D341Med (cell line): ENCODE measurements at places on chromosomes 2 and 18.
A peak's percentile ranks its signal among the peaks of the same experiment; 100 is the strongest.

DNA sequence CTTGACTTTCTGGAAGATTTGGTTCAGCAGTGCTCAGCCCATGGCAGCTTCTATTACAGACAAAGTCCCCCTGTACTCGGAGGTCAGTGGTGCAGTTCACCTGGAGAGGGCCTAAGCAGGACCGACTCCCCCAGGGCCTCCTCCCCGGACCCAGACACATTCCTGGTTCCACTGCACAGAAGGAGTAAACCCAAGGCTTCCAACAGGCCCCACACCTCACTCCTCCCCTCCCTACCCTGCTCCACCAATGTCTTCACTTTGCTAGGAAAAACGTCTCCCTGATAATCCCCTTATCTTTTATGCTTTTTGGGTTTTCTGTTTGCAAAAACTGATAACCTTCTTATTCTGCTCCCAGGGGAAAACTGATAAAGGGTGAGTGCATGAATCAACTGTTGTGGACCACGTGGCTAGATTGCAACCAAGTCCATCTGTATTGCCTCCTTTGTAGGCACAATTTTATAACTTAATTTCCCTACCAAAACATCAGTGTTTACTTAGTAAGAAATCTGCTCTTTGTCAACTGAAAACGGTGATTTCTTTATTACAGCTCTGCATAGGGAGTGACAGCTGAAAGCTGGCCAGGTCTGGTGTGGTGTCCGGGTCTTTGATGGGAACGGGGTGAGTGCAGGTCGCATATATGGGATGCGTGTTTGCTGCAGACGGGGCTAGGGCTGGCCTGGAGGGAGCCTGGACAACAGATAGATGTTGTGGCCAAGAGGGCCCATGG lies 202.5 kb downstream of the GLI2 start:
- DNase-seq = no peak

DNA sequence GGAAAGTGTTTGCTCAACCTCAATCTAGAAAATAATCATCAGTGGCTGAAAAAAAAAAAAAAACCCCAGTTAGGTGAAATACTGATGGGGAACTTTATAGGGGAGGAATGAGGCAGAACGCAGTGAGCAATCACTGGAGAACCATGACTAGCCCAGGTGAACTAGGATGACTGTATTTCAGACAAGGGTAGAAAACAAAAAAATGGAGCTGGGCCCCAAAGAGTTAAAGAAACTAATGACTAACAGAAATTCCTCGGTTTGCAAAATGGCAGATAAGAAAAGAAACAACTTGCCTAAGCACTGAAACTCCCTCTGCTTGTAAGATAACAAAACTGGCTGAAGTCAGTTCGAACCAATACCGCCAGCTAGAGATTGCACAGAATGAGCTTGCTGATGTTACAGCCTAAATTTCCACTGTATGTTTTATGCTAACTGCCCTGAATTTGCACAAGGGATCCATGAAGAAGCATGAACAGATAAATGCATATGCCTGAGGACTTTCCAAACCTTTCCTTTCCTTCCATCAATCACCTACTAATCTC lies 245.9 kb downstream of the METTL4 start:
- DNase-seq = no peak

GRCh38 chr2:201964631-201965206 lies 68.9 kb upstream of the FZD7 start:
- no peak for DNase-seq

- DNase-seq = no peak
These were observed 59.0 kb downstream of the ANKRD44 start for GRCh38 chr2:197251576-197251975.

GRCh38 chr18:55166260-55166598 lies 207.0 kb upstream of the CCDC68 start:
- no peak for DNase-seq

DNA sequence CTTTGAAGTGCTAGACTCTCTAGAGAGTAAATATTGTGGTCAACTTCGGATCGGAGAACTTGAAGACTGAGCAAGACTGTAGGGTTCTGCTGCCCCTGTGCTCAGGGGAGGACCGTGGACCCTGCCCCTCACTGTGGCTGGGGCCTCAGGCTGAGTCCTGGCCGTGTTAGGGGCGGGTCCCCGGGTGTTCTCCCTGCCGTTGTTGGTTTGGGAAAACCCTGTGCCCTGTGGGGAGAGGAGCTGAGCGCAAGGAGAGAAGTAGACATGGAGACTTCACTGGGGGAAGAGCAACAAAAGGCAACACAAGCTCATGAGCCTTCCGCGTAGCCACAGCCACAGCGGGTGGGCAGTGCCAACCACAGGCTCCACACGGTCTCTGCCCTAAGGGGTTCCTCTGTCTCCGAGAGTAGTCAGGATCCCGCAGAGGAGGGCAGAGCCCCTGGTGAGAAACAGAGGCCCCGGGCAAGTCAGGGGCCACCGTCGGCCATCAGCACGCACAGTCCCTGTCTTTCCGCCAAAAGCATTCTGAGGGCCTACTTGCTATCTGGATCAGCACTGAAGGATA lies 53.1 kb downstream of the NTSR2 start:
- no peak for DNase-seq

DNA sequence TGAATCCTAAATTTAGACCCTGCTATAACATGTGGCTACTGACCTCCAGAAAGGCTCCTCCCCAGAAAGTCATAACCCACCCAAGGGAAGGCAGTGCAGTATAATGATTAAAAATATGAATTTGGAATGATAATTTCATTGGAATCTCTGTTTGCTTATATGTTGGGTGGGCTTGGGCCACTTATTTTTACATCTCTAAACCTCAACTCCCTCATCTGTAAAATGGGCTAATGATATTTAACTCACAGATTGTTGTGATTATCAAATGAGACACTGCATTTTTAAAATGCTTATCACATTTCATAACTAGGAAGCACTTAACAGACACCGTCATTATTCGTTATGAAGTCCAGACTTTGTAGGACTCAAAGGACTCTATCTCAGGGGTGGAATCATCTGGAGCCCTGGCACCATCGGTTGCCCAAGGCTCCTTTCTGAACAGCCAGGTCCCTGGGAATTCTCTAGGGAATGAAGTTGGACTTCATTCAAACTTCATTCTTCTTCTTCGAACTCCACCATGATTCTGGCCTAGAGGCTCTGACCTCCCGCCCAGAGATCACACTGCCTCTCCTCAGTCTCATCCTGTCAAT lies 33.1 kb upstream of the RMDN2 start:
- DNase-seq = no peak

DNA sequence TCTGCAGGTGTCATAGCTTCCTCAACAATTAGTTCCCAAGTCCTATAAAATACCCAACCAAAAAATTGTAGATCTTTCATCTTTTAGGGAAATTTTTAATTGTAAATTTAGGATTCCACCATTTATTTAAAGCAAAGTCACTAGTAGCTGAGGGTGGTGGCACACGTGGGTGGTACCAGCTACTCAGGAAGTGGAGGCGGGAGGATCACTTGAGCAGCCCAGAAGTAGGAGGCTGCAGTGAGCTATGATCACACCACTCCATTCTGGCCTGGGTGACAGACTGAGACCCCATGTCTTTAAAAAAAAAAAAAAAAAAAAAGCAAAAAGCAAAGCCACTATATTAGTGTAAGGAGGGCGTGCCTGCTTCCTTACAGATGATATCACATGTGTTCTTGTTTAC lies 60.3 kb upstream of the GREB1L start:
- no peak for DNase-seq

GRCh38 chr2:88760819-88761598 lies 69.5 kb downstream of the RPIA start:
- DNase-seq = no peak

- peak; percentile 43 for DNase-seq
These were observed 100.0 kb downstream of the BAZ2B start for GRCh38 chr2:159516241-159516758.

GRCh38 chr2:223404616-223405015 lies 197.5 kb downstream of the SCG2 start:
- no peak for DNase-seq

GRCh38 chr18:58793361-58793760 lies 71.3 kb upstream of the ZNF532 start:
- no peak for DNase-seq

- DNase-seq = no peak
These were observed 208.9 kb upstream of the HDAC4 start for GRCh38 chr2:239609607-239610310.

DNA sequence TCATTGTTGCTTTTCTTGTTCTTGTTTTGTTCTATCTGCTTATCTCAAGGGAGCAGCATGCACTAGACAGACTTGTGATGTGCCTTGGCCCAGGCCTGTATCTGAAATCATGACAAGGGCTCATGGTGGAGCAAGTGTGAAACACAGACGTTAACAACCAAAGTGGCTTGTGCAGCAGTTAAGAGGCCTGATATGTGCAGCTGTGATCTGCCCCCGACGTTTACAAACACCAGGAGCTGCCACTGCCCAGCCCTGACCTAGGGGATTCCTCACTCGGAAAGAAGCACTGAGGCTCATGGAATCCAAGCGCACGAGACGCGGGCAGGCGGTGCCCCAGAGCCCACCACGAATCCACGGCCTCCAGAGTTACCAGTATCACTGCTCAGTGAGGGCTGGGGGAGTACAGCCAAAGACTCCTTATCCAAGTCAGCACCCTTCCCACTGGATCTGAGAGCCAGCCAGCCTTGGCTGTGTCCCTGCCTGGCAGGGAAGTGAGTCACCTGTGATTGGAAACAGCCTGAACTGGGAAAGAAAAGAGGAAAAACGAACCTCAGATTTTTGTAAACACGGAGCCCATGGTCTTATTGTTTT lies 62.3 kb upstream of the SNTG2 start:
- no peak for DNase-seq

DNA sequence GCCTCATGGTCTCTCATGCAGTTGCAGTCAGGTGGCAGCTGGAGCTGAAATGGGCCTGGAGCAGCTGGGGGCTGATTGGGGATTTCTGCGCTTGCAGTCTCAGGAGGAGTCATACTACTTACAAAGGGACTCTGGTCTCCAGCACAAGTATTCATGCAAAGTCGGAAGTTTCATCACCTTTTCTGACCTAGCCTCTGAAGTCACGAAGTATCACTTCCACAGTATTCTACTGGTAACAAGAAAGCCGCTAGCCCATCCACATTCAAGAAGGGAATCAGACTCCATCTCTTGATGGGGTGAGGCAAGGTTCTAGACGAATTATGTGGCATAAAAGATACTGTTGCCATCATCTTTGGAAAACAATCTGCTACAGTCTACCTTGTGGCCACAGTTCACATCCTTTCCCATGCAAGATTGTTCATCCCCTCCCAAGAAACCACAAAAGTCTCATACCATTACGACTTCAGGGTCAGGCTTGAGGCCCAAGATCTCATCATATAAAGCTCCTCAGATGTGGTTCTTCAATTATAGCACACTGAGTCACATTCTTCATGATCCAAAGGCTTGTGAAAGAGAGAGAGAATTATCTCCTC lies 95.3 kb downstream of the SMC6 start:
- no peak for DNase-seq

GRCh38 chr2:76752506-76752905 lies 769.7 kb downstream of the LRRTM4 start:
- DNase-seq = no peak

DNA sequence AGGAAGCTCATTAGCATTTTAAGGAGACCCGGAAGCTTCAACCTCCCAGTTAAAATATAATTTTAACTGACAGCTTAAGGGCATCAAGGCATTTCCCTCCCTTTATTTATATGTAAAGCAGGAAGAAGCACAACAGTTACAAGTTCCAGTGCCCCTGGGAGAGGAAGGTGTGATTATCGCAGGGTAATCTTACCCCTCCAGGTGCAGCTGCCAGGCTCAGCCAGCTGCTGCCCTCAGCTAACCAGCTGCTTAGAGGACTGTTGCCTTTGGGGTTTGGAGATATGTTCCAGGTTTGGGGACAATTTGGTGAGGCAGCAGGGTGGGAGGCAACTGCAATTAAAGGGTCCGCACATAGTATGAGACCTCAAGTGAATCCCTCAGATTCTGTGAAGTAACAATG lies 55.3 kb upstream of the SETBP1 start:
- DNase-seq = no peak

DNA sequence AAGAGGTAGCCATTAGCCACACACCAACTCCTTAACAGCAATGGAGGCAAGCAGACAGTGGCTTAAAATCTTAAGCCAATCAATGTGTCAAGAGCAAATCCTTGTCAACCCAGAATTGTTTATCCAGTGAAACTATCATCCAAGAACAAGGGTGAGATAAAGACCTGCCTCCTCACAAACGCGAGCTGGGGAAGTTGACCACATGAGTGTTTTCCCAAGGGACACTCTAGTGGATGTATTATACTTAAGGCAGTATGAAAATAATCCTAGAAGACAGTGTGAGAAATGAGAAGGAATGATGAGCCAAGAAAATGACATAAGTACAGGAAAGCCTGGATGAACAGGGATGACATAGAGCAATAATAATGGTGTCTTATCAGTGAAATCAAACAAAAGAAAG lies 209.6 kb downstream of the TWIST2 start:
- no peak for DNase-seq

- DNase-seq = no peak
These were observed 8.7 kb upstream of the TFCP2L1 start for GRCh38 chr2:121293450-121294325.

DNA sequence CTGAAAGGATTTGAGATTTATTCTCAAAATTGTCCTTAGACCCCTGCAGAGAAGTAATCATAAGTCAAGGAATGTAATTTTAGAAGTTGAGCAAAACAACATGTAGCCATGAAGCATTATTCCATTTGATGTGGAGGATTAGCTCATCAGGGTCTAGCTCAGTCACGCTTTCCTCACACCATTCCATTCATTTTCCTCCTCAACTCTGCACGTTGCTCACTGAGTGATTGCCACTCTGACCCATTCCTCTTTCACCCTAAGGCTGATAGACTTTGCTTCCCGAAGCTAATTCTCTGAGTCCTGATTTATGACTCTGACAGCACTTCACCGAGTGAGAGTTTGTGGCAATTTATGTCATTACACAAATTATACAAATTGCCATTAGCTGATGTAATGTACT lies 820.6 kb upstream of the PIK3C3 start:
- DNase-seq = no peak

GRCh38 chr18:3456686-3457069 lies 6.7 kb downstream of the TGIF1 start:
- DNase-seq = no peak

DNA sequence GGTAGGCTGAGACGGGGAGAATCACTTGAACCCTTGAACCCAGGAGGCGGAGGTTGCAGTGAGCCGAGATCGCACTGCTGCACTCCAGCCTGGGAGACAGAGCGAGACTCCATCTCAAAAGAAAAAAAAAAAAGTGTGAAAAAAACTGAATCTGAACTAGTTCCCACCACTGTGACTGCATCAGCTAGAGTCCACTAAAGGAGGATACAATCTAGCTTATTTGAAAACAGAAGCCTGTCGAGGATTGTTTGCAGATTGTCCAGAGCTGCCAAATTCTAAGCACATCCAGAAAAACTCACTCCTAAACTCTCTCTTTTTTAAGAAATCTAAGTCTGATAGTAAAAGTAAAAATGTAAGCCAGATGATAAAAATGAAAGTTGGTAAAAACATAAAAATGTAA lies 10.6 kb downstream of the GFPT1 start:
- no peak for DNase-seq
